Sigmoid colon (tissue), 7 donors: ENCODE measurements at places on chromosomes 16 and 17. TPM values are rescaled to one million over a fixed set of nuclear protein-coding genes. Genes with fewer than 3 reads are reported as not detected.

GRCh38 chr17:80956321-80957190, 35.1 kb upstream of the CHMP6 start:
- peak; percentile 66 for DNase-seq

DNA sequence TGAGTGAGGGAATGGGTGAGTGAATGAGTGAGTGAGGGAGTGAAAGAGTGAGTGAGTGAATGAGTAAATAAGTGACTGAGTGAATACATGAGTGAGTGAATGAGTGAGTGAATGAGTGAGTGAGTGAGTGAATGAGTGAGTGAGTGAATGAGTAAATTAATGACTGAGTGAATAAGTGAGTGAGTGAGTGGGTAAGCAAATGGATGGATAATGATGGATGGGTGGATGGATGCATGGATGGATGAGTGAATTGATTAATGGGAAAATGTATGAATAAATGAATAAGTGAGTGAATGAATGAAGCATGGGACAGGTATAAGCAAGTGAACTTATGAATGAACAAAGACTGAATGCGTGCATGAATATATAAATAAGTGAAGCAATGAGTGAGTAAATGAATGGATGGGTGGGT, 25.4 kb downstream of the TMEM114 start:
- no peak for DNase-seq

Gene KRT25
- polyA plus RNA-seq: not detected

DNA sequence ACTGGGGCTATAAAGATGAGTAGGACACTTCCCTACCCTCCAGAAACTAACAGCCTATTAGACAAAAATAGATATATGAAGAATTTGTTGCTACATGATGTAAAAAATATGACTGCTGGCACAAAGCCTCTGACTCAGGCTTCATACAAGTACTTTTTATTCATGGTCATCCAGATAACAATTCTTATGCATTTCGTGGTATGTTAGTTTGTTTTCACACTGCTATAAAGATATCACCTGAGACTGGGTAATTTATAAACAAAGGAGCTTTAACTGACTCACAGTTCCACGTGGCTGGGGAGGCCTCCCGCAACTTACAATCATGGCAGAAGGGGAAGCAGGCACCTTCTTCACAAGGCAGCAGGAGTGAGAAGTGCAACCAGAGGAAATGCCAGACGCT, 112.5 kb upstream of the HLF start:
- DNase-seq: no peak

- DNase-seq: peak; percentile 25
These were observed 1.2 kb upstream of the SOST start for GRCh38 chr17:43759836-43760235.

DNA sequence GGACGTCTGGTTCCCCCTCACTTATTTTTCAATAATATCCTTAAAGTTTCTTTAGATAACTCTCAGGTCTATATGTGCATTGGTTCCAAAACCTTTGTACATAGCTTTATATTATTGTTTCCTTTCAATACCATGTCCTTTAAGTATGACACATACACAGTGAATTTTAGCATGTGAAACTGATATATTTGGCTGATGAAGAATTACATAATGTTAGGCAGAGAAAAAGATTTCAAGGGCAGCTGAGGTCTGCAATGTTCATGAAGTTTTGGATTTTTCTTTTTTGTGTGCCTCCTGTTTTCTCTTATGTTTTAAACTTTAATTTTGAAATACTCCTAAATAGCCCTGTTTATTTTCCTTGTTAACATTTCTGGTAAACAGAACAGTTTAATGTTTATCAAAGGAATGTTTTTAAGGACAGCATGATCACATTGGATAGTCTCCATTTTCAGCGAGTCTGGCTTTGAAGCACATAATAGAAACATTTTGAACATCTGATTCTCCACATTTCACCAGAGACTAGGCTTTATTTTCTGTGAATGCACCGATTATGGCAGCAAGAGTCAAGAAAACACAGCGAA, 32.9 kb upstream of the FBXO47 start:
- DNase-seq: no peak

- no peak for DNase-seq
These were observed 151.6 kb downstream of the SOCS1 start for GRCh38 chr16:11104168-11105037.

DNA sequence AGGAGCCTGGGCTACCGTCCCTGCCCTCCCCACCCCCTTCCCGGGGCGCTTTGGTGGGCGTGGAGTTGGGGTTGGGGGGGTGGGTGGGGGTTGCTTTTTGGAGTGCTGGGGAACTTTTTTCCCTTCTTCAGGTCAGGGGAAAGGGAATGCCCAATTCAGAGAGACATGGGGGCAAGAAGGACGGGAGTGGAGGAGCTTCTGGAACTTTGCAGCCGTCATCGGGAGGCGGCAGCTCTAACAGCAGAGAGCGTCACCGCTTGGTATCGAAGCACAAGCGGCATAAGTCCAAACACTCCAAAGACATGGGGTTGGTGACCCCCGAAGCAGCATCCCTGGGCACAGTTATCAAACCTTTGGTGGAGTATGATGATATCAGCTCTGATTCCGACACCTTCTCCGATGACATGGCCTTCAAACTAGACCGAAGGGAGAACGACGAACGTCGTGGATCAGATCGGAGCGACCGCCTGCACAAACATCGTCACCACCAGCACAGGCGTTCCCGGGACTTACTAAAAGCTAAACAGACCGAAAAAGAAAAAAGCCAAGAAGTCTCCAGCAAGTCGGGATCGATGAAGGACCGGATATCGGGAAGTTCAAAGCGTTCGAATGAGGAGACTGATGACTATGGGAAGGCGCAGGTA, 762 bp downstream of the CDK12 start:
- DNase-seq: no peak

Gene MT1A
- 13.9 TPM for polyA plus RNA-seq

Gene GAST
- not detected for polyA plus RNA-seq

GRCh38 chr16:89261691-89262563, 44.4 kb downstream of the ZNF778 start:
- peak; percentile 64 for DNase-seq
